Fibroblast of villous mesenchyme (primary cell): ENCODE measurements at places on chromosomes 7 and 10. TPM values are rescaled to one million over a fixed set of nuclear protein-coding genes. Genes with fewer than 3 reads are reported as not detected.

OR2A5 gene
- total RNA-seq: not detected in 2 replicates

TRIM50 gene
- not detected in 2 replicates for total RNA-seq

FUOM gene
- 7.3 and 13.2 TPM in 2 replicates for total RNA-seq

FAM170B gene
- total RNA-seq: not detected in 2 replicates

CALD1 gene
- total RNA-seq: 1,676 and 3,507 TPM in 2 replicates

PSMG3 gene
- total RNA-seq: 24.6 and 30.9 TPM in 2 replicates

R3HCC1L gene
- 10.6 and 12.1 TPM in 2 replicates for total RNA-seq
